ENCODE measurements at places on chromosomes 6 and 20.
A peak's percentile ranks its signal among the peaks of the same experiment; 100 is the strongest.

DNA sequence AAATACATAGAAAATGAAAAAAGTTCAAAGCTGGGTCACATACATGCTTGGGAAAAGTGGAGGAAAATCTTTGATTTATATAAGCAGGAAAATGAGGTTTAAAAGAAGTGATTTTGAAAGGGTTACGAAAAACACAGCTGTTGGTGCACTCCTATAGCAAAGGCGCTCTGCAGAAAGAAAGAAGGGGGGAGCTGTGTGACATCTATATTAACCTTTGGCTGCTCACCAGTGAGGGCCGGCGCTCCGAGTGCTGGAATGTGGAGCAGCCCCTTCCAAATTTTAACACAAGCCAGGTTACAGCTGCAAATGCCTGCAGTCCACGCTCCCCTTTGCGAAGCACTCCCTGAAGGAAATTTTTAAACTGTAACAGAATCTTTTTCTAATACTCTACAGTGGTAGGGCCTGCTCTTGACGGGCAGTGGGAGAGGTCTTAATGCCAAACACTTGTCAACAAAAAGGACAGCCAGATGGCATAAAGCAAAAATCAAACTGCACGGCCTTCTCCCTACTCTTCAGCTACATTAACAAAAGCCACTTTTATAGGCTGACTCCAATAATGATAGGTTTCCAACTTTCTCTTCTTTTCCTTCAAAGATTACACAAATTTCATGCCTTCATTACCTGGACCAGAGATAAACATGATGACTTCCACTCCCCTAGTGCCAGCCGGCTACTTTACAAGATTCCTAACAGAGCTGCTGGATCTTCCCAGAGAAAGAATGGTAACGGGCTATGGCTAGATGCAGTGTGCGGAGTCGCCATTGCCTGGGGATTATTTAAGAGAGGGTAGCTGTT lies 4.8 kb downstream of the BMP7 start:
- DNase-seq = no peak
- peaks cover 19% of the 10 kb centered on the region for H3K27me3 ChIP-seq
- no peaks in the 10 kb centered on the region for H3K36me3 ChIP-seq

DNA sequence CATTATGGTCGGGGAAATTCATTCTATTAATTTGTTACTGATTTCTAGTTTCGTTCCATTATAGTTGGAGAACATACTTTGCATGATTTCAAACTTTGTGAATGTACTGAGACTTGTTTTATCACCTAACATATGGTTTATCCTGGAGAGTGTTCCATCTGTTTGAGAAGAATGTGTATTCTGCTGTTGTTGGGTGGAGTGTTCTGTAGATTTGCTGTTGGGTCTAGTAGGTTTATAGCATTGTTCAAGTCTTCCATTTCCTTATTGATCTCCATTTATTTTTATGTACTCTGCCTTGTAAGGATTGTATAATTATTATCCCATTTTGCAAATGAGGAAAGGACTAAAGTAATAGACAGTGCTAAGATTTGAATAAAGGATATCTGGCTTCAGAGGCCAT lies 85.4 kb downstream of the RREB1 start:
- no peaks in the 10 kb centered on the region for H3K27me3 ChIP-seq
- no peak overlapping the region for H3K4me3 ChIP-seq
- peaks cover 17% of the 10 kb centered on the region for H3K4me1 ChIP-seq

- H3K27me3 ChIP-seq = peaks cover 27% of the 10 kb centered on the region
- H3K27ac ChIP-seq = peak overlapping the region; percentile 84
- peaks cover 7% of the 10 kb centered on the region for H3K36me3 ChIP-seq
- peak; percentile 61 for DNase-seq
- peak overlapping the region; percentile 79 for H3K4me3 ChIP-seq
Measured at GRCh38 chr6:27293436-27294098, 18.5 kb downstream of the POM121L2 start.

GRCh38 chr6:107666084-107666980 lies 157.8 kb downstream of the SCML4 start:
- H3K4me1 ChIP-seq = peaks cover 40% of the 10 kb centered on the region
- no peak for DNase-seq
- peak overlapping the region; percentile 18 for H3K27ac ChIP-seq
- peaks cover 19% of the 10 kb centered on the region for H3K27me3 ChIP-seq
- no peak overlapping the region for H3K4me3 ChIP-seq
- no peaks in the 10 kb centered on the region for H3K36me3 ChIP-seq

GRCh38 chr20:13868331-13868730 lies 83.5 kb downstream of the NDUFAF5 start:
- H3K27ac ChIP-seq = no peak overlapping the region
- H3K4me3 ChIP-seq = no peak overlapping the region
- no peaks in the 10 kb centered on the region for H3K27me3 ChIP-seq
- H3K36me3 ChIP-seq = no peaks in the 10 kb centered on the region
- DNase-seq = no peak

DNA sequence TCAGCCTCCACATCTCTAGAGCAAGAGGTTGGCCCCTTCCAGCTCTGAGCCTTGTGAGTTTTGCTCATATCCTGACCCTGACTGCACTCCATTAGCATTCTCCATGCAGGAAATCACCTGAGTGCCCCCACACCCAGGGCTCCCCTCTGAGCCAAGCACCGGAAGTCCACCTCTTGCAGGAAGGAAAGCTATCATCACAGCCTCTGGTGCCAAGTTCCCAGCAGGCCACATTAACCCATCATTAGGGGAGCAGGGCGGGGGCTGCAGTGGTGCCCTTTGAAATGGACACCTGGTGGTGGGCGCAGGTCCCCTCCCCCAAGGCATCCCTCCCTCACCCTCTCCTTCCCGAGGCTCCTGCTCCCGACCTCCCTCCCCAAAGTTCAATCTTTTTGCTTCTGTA lies 16.1 kb downstream of the GRM4 start:
- H3K27me3 ChIP-seq = peaks cover 13% of the 10 kb centered on the region
- H3K27ac ChIP-seq = no peak overlapping the region
- H3K4me1 ChIP-seq = peaks cover 24% of the 10 kb centered on the region
- H3K4me3 ChIP-seq = no peak overlapping the region

- no peak for DNase-seq
- H3K4me3 ChIP-seq = no peak overlapping the region
- H3K4me1 ChIP-seq = peaks cover 6% of the 10 kb centered on the region
- H3K36me3 ChIP-seq = no peaks in the 10 kb centered on the region
- H3K27me3 ChIP-seq = no peaks in the 10 kb centered on the region
- no peak overlapping the region for H3K27ac ChIP-seq
Measured at GRCh38 chr6:19135706-19136105, 701.5 kb upstream of the ID4 start.

DNA sequence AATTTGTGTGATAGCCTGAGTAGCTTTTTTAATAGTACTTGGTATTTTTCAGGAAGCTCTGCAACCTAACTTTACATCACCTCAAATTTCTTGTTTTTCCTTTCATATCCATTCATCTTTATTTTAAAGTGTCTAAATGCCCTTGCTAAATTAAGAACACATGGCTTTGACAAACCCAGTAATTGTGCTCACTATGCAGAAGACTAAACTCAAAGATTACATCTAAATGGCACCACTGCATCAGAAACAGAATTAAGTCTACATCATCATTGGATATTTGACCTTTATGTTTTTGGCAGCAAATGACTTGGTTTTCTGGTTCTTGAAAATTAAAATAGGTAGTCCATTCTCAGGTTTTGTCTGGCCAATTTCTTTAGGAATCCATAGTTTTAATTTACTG lies 69.6 kb upstream of the HDGFL1 start:
- no peaks in the 10 kb centered on the region for H3K27me3 ChIP-seq
- no peak overlapping the region for H3K4me3 ChIP-seq
- DNase-seq = no peak
- H3K27ac ChIP-seq = no peak overlapping the region

Measured in endothelial cell (in vitro differentiated cells).